ENCODE measurements at places on chromosomes 11 and 22.

DNA sequence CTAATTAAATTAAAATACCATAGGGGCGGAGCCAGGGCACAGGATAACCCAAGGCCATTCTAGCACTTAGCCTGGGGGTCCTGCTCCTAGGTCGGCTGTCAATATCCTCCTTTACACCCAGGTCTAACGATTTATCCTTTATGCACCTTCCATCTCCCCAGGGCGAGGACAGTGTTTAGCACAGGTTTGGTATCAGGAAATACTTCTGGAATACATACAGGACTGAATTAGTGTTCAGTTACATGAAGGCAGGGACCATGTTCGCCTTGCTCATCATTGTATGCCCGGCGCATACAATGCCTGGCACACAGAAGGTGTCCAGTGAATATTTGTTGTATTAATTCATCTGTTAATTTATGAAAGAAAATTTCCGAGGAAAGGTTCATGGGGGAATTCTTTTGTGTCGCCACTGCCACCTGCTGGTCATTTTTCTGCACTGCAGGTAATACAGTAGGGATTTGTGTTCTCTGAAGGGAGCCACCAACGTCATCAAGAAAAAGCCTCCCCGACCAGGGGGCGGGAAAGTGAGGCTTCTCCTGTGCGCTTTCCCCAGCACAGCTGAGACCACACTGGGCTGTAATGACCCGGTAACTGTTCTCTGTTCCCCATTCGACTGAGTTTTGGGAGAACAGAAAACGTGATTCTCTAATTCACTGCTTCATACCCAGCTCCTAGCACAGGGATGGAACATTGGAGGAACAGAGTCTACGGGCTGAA, 68.7 kb upstream of the ASPHD2 start:
- DNase-seq: peak; percentile 73

DNA sequence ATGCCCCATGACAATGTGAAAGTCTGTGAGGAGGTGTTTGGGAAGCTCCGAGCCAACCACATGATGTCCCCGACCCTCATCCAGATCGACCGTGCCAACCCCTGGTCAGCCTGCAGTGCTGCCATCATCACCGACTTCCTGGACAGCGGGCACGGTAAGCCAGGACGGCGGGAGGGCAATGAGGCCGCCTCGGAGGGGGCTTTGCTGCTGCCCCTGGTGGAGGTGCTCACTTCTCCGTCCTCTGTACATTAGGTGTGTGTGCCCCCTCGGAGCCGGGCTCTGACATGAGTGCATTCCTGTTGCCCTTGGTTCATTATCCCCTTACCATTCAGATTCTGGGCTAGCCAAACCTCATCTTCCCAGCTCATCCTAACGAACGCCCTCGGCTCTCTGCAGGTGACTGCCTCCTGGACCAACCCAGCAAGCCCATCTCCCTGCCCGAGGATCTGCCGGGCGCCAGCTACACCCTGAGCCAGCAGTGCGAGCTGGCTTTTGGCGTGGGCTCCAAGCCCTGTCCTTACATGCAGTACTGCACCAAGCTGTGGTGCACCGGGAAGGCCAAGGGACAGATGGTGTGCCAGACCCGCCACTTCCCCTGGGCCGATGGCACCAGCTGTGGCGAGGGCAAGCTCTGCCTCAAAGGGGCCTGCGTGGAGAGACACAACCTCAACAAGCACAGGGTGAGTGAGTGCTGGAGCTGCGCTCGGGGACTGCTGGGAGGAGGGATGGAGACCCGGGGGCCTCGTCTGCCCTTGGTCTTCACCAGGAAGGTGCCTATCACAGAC, 13.8 kb downstream of the ADAMTS15 start:
- no peak for DNase-seq

- no peak for DNase-seq
Measured at GRCh38 chr11:107504981-107505380, 47.4 kb upstream of the CWF19L2 start.

DNA sequence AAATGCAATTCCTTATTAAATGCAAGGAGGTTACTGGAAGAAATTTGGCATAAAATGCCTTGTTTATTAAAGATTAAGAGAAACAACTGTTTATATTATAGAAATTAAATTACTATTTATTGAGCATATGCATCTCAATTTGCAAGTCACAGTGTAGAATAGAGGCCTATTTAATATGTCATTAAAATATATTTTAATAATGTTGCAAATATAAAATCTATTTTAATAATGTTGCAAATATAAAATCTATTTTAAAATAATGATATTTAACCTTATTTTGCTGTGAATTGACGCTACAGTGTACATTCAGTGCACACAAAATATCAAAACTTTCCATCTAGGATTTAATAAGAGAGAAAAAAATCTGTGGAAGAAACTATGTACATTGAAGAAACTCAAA, 188.1 kb downstream of the CNTN5 start:
- DNase-seq: no peak

- DNase-seq: no peak
Measured at GRCh38 chr22:44755956-44756361, 3.6 kb downstream of the ARHGAP8 start.

All from foreskin melanocyte (primary cell).